Foreskin keratinocyte (primary cell): ENCODE measurements at places on chromosomes 6 and 20. TPM values are rescaled to one million over a fixed set of nuclear protein-coding genes. Genes with fewer than 3 reads are reported as not detected.

The DNMT3B gene
- total RNA-seq = 2.6 and 2.7 TPM in 2 replicates

The ATF6B gene
- total RNA-seq = 39.5 and 41.7 TPM in 2 replicates

DNA sequence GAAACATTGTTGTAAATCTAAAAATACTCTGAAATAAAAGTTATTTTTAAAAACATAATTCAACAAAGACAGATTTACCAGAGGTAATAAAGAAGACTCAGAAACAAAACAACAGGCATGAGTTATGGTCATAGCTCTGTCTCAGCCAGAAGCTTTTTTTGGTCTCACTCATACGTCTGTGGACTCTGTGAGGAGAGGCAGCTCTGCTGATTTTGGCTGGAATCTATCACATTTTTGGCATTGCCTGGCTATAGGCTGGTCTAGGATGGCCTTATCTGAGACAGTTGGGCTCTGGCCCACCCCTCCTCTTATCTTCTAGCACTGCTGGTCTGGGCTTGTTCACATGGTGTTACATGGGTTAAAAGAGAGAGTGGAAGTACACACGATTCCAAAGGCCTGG lies 514.0 kb upstream of the BTBD3 start:
- no peak for DNase-seq

- no peak for DNase-seq
Observed at GRCh38 chr6:147604373-147604772, 95.9 kb downstream of the SAMD5 start.

GRCh38 chr20:48266571-48266970 lies 481.3 kb upstream of the SULF2 start:
- no peak for DNase-seq

DNA sequence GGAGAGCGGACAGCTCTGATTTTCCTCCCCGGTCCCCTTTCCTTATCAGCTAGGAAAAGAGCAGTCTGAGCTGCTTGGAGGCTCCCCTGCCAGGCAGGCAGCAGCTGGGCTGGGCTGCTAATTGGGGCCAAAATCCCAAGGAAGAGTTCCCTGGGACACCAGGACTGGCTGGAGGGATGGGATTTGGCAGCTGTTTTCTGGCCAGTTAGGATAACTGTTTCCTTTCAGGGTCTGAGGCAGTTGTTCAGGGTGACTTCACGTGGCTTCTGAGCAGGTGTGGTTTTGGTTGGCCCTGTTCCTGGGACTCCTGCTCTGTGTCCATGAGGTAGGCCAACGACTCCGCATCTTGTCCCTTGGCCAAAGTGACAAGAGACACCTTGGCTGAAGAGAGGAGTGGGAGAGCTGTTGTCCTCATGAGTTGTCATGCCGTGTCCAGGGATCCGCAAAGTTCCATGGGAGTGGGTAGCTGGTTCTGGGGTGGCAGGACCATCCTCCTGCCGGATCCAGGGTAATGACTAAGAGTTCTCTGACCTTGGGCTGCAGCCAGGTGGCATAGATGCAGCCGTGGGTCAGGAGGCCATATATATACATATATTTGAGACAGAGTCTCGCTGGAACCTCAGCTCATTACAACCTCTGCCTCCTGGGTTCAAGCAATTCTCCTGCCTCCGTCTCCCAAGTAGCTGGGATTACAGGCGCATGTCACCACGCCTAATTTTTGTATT lies 21.2 kb downstream of the MRPS18A start:
- no peak for DNase-seq

DNA sequence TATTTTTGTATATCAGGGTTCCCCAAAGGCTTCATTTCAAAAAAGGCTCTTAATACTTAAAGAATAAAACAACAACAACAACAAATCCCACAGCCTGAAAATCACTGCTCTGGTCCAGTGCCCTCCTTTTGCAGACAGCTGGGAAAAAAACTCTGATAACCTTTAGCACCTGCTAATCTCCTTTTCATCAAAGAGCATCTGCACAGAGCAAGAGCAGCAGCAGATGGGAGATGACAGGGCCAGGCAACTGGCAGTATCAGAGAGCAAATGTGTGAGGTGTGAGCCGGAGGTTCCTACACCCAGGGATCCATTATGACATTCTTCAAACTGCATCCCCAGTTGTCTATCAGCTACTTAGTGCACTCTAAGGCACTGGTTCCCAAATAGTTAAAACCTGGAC lies 25.7 kb downstream of the TTI1 start:
- no peak for DNase-seq

GRCh38 chr6:24522228-24523176 lies 27.7 kb downstream of the ALDH5A1 start:
- DNase-seq = no peak

DNA sequence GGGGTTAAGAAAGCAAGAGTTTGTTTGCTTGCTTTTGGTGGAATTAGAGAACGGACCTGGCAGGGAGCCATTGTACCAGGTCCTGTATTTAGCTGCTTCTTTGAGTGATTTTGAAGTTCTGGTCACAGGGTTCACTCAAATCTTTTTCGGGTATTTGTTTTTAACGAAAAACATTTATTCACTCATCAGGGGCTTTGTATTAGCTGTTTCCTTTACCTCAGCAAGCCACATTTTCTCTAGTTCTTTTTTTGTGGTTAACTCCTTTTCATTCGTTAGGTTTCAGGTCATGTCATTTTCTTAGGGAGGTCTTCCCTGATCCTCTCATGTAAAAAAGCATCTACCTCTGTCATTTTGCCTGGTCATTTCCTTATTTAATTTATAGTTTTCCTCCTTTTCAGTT lies 1502.2 kb downstream of the GRIK2 start:
- no peak for DNase-seq

GRCh38 chr6:340991-341827 lies 48.9 kb downstream of the DUSP22 start:
- DNase-seq = no peak

The APCDD1L gene
- total RNA-seq = 2.1 and 4.4 TPM in 2 replicates

The ZKSCAN8 gene
- 10.2 and 11.0 TPM in 2 replicates for total RNA-seq

DNA sequence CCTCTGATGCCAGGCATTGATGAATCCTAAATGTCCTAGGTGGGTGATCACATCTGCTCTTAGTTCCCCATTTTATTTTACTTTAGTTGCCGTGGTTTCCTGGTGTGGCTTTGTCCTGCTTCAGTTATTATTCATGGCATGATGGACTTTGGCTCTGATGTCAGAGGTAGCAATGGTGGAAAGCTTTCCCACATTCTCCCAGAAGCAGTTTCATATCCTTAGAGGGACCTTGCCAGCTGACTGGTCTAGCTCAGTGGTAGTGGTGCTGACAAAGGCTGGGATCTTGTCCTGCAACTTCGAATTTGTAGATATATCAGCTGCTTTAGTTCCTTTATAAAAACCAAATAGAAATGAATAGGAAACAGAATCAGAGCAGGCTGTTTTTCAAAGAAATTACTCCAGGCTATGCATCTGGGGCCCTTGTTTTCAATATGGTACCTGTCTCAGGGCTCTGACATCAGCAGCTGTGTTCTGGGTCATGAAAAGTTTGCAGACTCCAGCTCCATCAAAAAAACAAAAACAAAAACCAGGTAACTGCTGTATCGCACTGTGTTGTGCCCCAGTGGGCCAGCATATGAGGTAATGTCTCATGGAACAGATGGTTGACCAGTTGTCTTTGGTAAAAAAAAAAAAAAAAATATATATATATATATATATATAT lies 133.7 kb downstream of the PLCB4 start:
- no peak for DNase-seq

GRCh38 chr20:49612127-49612738 lies 44.3 kb upstream of the PTGIS start:
- DNase-seq = no peak

DNA sequence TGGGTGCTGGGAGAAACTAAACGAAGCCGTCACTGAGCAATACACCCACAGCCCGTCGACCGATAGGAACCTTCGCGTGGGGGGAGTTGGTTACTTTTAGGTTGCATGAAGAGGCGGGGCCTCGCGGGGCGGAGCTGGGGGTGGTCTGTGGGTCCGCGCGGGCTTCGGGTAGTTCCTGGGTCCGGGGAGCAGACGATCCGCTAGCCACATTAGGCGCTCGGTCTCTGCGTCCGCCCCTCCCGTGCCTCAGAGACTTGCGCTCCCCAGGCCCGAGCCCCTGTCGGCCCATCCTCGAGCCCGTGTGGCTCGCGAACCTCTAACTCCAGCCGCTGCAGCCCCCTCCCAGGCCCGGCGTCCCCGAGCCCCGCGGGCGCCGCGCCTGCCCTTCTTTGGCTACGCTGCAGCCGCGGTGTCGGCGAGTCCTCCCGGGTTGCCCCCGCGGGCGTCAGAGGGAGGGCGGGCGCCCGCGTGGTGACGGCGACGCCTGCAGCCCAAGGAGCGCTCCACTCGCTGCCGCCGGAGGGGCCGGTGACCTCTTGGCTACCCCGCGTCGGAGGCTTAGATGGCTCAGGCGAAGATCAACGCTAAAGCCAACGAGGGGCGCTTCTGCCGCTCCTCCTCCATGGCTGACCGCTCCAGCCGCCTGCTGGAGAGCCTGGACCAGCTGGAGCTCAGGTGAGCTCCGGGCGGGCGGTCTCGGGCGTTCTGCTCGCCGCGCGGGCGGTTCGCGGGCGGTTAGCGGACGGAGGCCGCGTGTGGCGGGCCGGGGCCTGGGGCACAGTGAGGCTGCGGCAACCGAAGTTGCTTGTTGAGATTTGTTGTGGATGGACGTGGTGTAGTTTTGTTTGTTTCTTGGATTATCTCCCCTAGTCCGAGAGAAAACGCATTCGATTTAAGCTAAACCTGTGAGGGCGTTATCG lies at the start of gene BAG2:
Gene BAG2, plus strand, starts transcription at position 191 of the 920 bp plus-strand sequence. Its CDS starts 372 bp downstream, at position 563.
- peak; percentile 59 for DNase-seq

The BPIFA1 gene
- not detected in 2 replicates for total RNA-seq

The PARD6B gene
- 4.3 and 5.2 TPM in 2 replicates for total RNA-seq

The SEL1L2 gene
- total RNA-seq = not detected in 2 replicates

DNA sequence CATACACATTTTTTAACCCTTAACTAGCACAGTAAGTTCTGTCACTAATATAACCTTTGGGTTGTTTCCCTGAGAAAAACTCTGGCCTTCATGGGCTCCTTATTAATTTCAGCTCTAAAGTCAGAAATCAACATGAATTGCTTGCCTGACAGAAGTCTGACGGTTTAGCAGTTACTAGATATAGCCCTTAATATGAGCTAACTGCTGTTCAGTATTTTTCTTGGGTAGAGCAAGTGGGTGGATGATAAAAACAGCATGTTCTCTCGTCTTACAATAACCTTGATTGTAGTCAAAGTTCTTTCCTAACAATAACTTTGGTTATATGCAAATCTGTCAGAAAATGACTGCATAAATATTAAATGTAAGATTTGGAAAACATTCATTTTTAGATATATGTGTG lies 81.0 kb downstream of the SH3BGRL2 start:
- DNase-seq = no peak

The ANGPT4 gene
- total RNA-seq = not detected in 2 replicates

The TAGAP gene
- total RNA-seq = 0.07 TPM in 2 replicates

The CD93 gene
- total RNA-seq = not detected in 2 replicates

The RIPPLY2 gene
- 0.65 and 1.8 TPM in 2 replicates for total RNA-seq

- peak; percentile 66 for DNase-seq
Observed at GRCh38 chr6:13268913-13269518, 59.3 kb downstream of the TBC1D7 start.

GRCh38 chr6:141174932-141175331 lies 957.8 kb upstream of the GJE1 start:
- no peak for DNase-seq

The MYLK4 gene
- 0.24 and 0.28 TPM in 2 replicates for total RNA-seq

The TLDC2 gene
- 0.10 TPM in 1 of 2 replicates, not detected in the other for total RNA-seq
